Hepatocyte (in vitro differentiated cells): ENCODE measurements at places on chromosomes 5 and 9. TPM values are rescaled to one million over a fixed set of nuclear protein-coding genes. Genes with fewer than 3 reads are reported as not detected.
A peak's percentile ranks its signal among the peaks of the same experiment; 100 is the strongest.

DNA sequence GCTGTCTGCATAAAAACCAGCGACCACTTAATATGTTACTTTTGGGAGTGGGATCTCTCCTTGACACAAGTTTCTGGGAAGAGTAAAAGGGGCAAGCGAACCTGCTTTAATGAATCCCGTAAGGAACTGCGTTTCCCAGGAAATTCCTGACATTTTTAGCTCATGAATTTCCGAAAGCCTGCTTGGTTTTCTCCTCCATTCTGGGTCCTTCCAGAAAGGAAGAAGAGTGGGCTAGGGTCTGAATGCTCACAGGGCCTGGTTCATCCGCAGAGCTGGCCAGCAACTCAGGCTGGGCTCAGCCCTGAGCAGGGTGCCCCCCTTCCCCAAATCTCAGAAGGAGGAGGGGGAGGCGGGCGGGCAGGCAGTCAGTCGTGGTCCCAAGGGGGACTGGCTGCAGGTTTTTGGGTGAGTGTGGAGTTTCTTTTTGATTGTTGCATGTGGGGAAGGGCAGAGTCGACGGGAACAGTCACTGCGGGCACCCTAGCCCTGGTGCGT lies 1.2 kb upstream of the PURA start:
- DNase-seq: no peak

DNA sequence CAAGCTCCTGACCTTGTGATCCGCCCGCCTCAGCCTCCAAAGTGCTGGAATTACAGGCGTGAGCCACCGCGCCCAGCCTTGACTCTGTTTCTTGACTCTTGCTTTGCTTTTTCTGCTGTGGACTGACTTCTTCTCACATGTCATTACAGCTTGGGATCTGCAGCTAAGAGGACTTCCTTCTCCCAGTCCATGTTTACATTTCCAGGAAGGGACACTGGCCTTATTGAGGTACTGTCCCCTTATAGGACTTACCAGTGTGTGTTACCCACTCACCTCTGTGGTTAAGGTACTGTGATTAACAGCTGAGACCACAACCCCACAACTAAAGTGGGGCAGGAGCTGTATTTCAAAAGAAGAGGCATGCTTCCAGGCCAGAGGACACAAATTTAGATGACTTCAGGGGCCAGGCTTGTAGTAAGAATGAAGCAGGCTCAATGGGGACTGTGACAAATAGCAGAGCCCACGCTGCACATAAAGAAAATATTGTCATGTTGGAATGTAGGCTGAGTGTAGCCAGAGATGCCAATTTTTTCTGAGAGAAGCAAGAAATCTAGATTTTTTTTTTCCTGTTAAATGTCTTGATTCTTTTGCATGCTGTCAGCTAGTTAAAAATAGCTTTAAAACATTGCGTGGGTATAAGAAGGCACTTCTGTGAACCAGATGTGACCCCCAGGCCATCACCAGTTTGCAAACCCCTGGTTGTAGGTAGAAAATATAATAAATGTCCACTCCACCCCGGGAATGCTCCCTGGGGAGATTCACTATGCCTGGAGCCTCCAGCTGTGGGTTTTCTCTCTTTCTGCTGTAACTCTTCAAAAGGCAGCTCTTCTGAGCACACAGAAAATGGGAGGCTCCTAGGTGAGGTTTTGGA lies 75.0 kb downstream of the PTPDC1 start:
- no peak for DNase-seq

DNA sequence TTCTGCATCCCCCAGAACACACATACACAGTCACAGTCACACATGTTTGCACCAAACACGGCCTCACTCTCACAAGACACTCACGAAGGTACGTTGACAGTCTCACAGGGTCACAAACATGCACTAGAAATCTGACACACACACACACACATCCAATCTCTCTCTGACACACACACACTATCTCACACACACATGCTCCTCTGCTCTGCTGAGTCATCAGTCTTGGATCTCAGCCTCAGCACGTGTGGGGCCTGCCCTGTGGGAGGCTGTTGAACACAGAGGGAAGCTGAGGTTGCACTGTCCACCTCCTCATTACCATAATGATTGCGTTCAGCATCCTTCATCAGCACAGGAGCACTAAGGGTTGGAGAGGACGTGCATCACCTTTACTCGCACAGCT lies 188.8 kb downstream of the MTRR start:
- DNase-seq: no peak

DNA sequence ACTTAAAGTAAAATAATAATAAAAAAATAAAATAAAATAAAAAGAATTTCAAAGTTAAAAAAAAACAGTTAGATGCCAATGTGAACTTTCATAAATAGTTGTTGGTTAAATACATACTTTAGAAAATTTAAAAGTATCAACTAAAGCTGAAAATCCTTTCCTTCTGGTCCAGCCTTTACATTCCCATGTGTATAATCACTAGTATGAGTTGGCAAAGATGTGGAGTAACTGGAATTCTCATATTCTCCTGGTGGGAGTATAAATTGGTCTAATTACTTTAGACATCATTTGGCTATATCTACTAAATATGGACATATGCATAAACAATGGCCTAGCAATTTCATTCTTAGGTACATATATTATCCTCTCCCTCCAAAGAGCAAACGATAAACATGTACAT lies 619.9 kb downstream of the PTPRD start:
- DNase-seq: no peak

GRCh38 chr9:7799944-7800285 lies 337 bp upstream of the DMAC1 start:
- DNase-seq: no peak

- DNase-seq: no peak
Observed at GRCh38 chr5:98643569-98643968, 129.9 kb upstream of the RGMB start.

DNA sequence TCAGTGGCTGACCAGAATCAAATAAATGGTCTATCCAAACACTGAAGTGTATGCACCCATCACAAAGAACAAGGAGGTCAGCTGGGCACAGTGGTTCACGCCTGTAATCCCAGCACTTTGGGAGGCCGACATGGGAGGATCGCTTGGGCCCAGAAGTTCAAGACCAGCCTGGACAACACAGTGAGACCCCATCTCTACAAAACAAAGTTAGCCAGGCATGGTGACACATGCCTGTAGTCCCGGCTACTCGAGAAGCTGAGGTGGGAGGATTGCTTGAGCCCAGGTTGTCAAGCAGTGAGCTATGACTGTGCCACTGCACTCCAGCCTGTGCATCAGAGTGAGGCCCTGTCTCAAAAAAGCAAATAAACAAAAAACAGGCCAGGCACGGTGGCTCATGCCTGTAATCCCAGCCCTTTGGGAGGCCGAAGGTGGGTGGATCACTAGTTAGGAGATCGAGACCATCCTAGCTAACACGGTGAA lies 40.5 kb downstream of the SEMA4D start:
- no peak for DNase-seq

DNA sequence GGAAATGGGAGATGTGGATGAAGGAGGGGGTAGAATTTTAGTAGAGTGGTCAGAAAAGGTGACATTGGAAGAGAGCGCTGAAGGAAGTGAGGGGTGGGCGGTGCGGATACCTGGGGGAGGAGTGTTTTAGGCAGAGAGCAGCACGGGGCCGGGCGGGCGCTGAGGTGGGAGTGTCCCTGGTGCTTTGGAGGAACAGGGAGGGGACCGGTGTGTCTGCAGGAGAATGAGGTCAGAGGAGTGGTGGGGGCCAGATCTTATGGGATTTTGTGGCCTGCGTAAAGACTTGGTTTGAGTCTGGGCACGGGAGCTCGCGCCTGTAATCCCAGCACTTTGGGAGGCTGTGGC lies 5.8 kb upstream of the PSD2 start:
- no peak for DNase-seq

- no peak for DNase-seq
Observed at GRCh38 chr5:7779019-7780005, 71.6 kb downstream of the CFAP90 start.

- no peak for DNase-seq
Observed at GRCh38 chr9:35423499-35423898, 66.4 kb upstream of the RUSC2 start.

- DNase-seq: no peak
Observed at GRCh38 chr5:141966963-141967333, 2.0 kb upstream of the RNF14 start.

DNA sequence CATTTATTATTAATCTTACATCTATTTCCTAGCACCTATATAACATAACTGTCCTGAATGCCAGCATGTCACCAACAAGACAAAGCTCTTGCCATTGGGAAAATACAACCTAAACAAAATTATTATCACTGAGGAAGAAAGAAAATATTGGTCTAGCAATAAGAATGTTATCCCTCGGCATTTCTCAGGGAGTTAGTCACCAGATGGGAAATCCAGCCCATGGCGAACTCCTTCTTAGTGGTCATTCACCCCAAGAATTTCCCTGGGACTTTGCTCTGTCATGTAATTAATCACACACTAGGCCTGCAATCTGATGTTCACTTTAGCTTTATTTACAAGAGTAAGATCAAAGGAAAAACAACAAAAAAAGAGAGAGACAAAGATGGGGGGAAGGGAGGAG lies 56.1 kb upstream of the TAS2R1 start:
- peak; percentile 20 for DNase-seq

GRCh38 chr5:15499528-15500324 lies at the start of gene FBXL7:
FBXL7 (plus strand) TSS chr5:15500180.
- DNase-seq: peak; percentile 87

DNA sequence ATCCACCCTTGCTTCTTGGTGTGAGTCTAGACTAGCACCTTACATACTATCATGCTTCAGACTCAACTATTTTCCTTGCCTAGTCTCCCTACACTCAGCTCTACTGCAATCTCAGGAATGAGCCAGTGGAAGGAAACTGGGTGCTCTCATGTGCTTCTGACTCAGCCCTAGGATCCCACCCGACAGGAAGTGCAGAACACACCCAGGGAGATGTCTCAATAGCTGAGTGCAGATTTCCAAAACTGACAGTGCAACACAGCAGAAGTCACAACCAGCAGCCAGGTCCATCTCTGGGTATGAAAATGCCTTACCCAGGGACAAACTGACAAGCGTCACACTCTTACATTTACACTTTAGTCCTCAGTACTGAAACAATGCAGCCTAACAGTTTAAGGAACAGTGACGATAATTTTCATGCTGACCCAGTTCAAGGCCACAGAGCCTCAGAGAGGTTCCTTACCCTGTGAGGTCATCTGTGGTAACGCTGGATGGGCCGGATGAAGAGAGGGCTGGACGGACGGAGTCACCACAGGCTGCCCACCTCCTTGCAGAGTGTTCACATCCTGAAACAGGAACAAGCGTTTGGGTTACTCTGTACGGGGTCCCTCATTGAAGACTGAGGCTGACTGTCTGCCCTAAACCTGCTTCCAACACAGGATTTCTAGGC lies 33.0 kb downstream of the FKBP15 start:
- DNase-seq: peak; percentile 28

DNA sequence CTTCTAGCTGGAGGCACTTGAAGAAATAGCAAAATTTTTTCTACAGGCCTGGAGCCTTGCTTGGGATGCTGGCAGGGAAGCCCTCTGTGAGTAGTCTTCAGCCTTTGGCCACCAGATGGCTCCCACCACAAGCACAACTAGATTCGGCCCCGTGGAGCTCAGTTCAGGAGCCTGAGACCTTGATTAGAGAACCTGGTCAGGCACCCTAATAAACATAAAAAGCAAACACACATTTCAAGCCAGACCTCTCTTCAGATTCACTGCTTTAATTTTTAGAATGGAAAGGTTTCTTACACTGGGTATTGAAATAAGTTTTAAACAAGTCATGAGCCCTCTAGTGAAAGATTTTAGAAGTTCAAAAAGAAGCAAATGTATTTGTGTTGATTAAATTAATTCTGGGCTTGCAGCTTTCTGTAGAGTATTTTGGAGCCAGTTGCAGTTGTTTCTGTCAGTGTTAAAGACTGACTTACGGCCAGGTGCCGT lies 41.4 kb downstream of the GLRX start:
- DNase-seq: peak; percentile 88

- no peak for DNase-seq
Observed at GRCh38 chr5:115766608-115767007, 49.9 kb downstream of the CDO1 start.

GRCh38 chr5:111439473-111440075 lies 72.8 kb downstream of the STARD4 start:
- DNase-seq: no peak

- no peak for DNase-seq
Observed at GRCh38 chr5:159095151-159095721, 4.5 kb downstream of the EBF1 start.

DNA sequence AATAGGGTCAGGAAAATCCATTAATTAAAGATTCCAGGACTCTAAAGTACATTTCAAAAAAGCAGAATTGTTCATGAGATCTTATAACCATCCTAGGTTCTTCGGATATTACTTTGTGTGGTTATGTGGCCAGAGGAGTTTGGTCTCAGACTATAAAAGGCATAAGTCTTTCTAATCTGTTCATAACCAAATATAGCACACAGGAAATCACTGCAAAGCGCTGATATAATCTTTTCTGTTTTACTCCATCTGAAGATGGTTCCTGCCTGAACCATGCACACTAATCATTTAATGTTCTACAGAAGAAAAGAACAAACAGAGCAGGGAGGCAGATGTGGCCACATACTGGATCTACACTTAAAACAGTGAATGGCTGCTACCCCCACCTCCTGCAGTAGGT lies 182.8 kb downstream of the SEMA5A start:
- no peak for DNase-seq

DNA sequence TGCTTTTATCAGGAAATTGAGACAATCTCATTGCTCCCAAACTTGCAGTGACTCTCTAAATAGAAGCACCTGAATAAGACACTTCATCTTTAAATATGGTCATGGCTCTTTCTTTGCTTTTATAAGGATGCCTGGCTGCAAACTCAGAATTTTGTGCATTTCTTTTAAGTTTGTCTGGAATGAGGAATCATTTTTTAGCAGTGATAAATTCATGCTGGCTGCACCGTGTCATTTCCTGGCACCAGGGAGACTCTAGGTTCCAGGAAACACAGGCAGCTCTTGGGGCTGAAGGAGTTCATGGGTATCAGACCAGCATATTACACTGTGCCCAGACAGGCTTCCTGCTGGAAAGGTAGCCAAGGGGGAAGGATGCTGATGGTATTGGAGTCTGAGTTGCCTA lies 109.9 kb downstream of the NUDT12 start:
- no peak for DNase-seq

Gene GRXCR2
- 0.39 TPM in 1 of 2 replicates, not detected in the other for polyA plus RNA-seq

Gene IFNB1
- polyA plus RNA-seq: not detected in 2 replicates

Gene KDM3B
- polyA plus RNA-seq: 19.0 and 22.1 TPM in 2 replicates

Gene CA9
- 2.1 and 2.4 TPM in 2 replicates for polyA plus RNA-seq

Gene GABRA1
- 0.42 TPM in 1 of 2 replicates, not detected in the other for polyA plus RNA-seq

Gene LCN9
- 13.4 and 21.6 TPM in 2 replicates for polyA plus RNA-seq

Gene SV2C
- polyA plus RNA-seq: 0.04 and 0.05 TPM in 2 replicates

Gene C9orf50
- polyA plus RNA-seq: 0.86 TPM in 1 of 2 replicates, not detected in the other

Gene SLC6A7
- 0.39 and 0.99 TPM in 2 replicates for polyA plus RNA-seq

Gene INIP
- 16.2 and 19.3 TPM in 2 replicates for polyA plus RNA-seq

Gene SHISAL2B
- polyA plus RNA-seq: 0.56 TPM in 1 of 2 replicates, not detected in the other

Gene PPP3R2
- polyA plus RNA-seq: not detected in 2 replicates

Gene FAT2
- 0.10 and 0.55 TPM in 2 replicates for polyA plus RNA-seq
